ENCODE measurements at places on chromosomes 12 and 14.

DNA sequence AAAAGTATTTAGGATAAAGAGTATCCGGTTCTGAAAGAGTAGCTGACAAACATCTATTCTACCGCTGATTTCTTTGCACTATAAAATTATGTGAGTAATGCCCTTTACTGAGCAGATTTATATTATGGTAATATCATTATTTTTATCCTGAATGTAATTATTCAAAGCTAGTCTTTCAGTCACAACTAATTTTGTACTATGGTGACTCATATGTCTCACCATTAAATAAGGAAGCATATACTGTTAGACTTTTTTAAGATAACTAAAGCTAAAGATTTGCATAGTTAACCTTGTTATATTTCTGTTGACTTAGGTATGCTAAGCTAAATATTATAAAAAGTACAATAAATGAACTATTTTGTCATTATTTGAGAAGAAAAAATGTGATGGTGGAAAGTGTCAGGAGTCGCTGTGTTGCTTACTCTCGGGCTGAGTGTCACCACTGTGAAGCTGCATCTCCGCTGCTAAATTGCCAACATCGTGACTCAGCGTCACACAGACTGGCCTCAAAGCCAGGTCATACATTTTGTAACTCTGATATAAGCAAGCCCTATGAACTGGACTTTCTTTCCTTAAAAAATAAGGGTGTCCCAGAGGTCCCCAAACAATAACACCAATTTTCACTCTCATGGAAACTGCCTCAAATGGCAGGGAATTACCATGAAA, 69.1 kb upstream of the SSTR1 start:
- DNase-seq = no peak

- DNase-seq = no peak
Observed at GRCh38 chr14:92411135-92411534, 88.2 kb downstream of the SLC24A4 start.

GRCh38 chr14:24052656-24053547, 1.1 kb downstream of the CARMIL3 start:
- DNase-seq = no peak

GRCh38 chr14:39267608-39268005, 33.9 kb downstream of the MIA2 start:
- DNase-seq = no peak

GRCh38 chr14:102223682-102224081, 81.3 kb downstream of the MOK start:
- no peak for DNase-seq

GRCh38 chr14:67360470-67361206, 510 bp downstream of the EIF2S1 start:
- DNase-seq = no peak

DNA sequence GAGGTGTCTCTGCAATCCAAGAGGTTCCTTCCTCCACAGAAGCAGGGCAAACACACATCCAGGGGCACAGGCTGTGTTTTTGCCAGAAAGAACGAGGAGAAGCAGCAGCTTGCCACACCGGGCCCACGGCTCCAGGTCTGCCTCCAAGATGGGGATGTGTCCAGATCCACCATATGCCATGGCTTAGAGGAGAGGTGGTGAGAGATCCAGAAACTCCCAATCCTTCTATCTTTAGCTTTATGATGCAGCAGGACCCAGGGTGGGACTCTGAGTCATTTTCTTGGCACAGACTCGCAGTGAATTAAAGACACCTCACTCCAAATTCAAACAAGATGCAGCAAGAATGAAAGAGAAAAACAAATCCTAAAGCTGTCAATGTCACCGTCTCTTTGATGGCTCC, 481.4 kb upstream of the TMEM132C start:
- no peak for DNase-seq

DNA sequence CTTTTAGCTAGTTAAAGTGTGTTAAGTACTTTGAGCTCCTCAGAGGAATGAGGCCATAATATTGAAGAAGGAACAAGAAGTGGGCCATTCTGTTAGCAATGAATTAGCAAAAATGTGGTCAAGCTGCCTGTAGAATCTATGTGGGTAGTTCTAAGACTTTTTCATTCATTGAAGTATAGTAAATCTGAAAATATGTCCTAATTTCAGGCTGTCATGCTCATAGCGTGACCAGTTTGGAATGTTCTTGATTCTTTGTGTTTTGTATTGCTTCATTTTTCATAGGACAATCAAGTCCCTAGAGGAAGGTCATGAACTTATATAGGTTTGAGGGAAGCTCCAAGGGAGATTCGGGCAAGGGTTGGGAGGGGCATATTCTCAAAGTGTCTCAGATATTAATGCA, 11.4 kb downstream of the ATP23 start:
- no peak for DNase-seq

DNA sequence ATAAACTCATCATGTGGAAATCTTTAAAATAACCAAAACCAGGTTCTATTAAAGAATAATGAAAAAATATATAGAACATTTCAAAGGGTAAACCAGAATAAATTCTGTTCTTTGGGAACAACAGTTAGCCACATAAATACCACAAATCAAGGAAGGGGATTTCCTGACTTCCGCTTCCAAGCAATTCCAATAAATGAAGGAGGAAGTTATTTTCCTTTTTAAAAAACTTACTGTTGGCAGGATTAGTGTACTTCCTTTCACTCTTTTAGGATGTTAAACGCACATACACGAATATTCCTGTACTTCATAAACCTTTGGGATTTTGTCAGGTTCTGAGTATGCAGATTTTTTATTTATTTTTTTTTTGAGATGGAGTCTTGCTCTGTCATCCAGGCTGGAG, 13.7 kb upstream of the LIMA1 start:
- no peak for DNase-seq

- no peak for DNase-seq
Observed at GRCh38 chr14:97878727-97879126, 1081.5 kb downstream of the VRK1 start.

GRCh38 chr12:29333178-29333577, 47.8 kb downstream of the ERGIC2 start:
- DNase-seq = no peak

DNA sequence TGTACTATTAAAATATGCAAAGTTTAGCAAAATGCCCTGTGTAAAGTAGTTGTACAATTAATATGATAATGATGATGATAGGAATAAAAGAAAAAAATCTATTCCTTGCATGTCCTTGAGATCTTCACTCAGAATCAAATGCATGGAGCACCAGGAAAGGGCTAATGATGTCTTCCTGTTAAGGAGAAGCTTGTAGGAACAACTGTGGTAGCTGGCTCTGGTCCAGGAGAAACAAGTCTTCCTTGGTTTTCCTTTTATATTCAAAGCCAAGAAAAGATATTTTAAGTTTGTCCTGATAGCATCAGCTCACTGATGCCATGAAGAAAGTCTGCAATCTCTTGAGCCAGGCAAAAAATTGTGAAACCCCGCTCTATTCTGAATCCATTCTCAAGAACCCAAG, 138.9 kb downstream of the PIK3C2G start:
- DNase-seq = no peak

GRCh38 chr12:109932878-109933503, 32.9 kb downstream of the TCHP start:
- no peak for DNase-seq

DNA sequence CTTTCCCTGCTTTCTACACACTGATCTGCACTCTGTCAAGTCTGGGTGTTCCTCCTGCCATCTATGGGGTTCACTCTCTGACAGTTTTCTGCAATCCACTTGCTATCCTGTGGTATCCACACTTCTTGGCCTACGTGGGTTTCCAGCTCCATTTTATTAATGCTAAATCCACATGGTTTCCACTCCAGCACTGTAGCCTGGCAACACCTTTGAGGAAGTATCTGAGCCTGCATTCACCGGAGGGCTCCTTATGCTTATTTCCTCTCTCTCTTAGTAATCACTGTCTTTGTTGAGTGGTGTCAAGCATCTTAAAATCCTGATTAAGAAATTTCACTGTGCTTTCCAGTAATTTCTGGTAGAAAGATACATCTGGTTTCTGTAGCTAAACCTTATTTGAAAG, 703.7 kb downstream of the TMEM121 start:
- no peak for DNase-seq

DNA sequence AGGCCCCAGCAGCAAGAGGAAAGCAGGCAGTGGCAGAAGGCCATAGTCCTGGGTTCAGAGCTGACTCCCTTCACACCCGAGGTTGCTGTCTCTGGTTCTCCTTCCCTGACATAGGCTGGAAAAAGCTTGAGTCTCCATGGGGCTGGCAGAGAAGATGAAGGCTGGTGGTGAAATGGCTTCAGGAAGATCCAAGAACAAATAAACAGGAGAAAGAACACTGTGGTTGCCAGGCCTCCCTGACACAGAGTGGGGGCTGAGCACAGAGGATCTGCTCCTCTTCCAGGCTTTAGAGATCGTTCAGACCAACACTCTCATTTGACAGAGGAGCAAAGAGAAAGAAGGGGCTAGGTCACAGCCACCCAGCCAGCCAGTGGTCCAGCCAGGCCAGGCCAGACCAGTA, 14.3 kb downstream of the HDAC7 start:
- no peak for DNase-seq

DNA sequence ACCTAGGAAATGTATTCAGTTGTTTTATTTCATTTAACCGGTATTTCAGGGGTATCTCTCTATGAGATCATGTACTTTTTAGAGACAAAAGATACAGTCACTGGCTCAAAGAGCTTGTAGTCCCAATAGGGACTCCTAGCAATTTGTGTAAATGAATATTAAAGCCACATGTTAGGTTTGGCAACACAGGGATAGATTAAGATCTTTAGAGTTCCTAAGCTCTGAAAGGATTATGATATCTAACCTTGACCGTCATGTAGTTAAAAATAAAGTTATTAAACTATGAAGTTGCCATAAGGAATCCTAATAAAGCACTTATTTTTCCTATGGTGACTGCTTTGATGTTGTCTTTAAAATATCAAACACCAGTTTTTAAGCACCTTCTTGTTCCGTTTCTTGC, 100.4 kb upstream of the FGD4 start:
- no peak for DNase-seq

GRCh38 chr12:26524862-26525465, 308.0 kb downstream of the ITPR2 start:
- no peak for DNase-seq

- no peak for DNase-seq
Observed at GRCh38 chr14:33671556-33671955, 279.3 kb downstream of the EGLN3 start.

- DNase-seq = no peak
Observed at GRCh38 chr14:105026802-105027563, 6.1 kb upstream of the CDCA4 start.

DNA sequence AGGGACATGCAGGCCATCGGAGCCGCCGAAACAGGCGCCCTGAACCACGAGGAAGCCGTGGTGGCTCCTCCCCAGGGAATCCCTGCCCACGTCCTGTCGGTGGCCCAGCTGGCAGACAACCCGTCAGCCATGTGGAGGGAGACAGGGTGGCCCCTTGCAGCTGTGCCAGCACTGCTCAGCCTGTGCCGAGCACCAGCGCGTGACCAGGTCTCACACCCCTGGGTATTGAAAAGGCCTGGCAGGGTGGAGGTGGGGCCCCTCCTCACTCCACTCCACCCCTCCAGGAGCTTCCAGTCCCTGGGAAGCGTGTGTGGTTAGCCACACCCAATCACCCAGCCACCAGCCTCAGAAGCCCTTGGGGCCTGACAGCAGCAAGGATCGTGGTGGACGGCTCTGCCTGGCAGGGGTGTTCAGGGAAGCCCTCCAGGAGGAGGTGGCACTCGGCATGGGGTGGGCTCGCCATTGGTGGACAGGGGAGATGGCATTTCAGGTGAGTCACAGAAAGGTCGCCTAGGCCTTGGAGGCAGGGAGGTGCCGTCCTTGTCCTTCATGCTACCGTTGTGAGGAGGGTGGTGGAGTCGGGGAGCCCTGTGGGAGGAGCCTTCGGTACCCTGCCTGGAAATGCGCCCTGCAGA, 12.3 kb upstream of the DLK1 start:
- no peak for DNase-seq

DNA sequence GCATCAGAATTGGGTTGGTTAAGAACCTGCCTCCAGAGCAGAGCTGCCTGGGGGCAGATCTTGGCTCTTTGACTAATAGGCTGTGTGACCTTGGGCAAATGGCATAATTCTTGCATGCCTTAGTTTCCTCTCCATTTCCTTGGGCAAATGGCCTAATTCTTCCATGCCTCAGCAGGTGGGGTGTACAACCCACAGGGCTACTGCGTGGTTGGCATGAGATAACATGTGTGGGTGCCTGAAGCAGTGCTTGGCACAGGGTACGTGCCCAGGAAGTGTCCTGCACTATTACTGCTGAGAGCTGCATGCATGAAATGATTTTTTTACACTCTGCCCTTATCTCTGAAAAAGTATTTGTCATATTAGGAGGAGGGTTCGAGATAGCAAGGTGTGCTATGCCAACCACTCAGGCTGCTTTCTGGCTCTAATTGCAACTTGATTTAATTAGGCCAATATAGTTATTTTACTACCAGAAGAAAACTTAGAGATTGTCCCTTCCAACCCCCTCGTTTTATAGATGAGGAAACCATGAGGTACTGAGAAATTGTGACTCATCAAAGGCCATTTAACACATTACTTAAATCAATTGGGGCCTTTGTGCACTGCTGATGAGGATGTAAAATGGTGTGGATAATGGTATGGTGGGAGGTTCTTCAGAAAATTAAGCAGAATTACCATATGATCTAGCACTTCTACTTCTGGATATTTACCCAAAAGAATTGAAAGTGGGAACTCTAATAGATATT, 161.6 kb upstream of the HIF1A start:
- no peak for DNase-seq

GRCh38 chr12:108551535-108551934, 9.4 kb downstream of the SART3 start:
- no peak for DNase-seq

- DNase-seq = no peak
Observed at GRCh38 chr12:62698701-62699101, 232.1 kb downstream of the MON2 start.

DNA sequence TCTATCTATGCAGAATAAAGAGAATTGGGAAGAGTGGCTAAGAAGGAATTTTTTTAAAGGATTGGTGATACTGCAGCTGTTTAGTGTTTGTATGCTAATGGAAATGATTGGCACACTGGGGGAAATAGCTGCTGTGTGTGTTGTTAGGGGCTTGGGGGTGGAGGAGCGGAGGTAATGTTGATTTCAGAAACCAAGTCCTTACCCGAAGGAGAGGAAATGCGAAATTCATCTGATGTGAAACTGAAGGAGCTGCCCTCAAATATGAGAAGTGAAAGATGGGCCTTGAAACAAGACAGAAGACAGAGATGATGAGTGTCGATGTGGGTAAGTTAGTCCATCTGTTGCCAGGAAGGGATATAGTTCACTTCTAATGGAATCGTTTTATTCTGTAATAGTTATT, 21.2 kb upstream of the RNASE12 start:
- DNase-seq = no peak

- DNase-seq = no peak
Observed at GRCh38 chr12:128795530-128796361, 28.0 kb downstream of the SLC15A4 start.

DNA sequence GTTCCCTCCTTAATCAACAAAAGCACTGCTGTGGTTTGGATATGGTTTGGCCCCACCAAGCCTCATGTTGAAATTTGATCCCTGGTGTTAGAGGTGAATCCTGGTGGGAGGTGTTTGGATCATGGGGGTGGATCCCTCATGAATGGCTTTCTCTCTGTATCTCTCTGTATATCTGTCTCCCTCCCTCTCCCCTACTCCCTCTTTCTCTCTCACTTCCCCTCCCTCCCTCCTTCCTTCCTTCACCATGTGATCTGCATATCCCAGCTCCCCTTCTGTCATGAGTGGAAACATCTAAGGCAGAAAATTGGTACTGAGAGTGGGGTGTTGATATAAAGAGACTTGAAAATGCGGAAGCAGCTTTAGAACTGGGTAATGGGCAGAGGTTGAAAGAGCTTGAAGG, 5.2 kb downstream of the GSKIP start:
- DNase-seq = no peak
